ENCODE measurements at places on chromosomes 2 and 18.
A peak's percentile ranks its signal among the peaks of the same experiment; 100 is the strongest.

GRCh38 chr2:240277073-240277806 is 136.8 kb upstream of the OTOS start:
- DNase-seq: no peak

- no peak for DNase-seq
Observed at GRCh38 chr2:229675569-229675968, 38.8 kb downstream of the DNER start.

- DNase-seq: no peak
Observed at GRCh38 chr2:71938659-71939587, 208.7 kb downstream of the CYP26B1 start.

DNA sequence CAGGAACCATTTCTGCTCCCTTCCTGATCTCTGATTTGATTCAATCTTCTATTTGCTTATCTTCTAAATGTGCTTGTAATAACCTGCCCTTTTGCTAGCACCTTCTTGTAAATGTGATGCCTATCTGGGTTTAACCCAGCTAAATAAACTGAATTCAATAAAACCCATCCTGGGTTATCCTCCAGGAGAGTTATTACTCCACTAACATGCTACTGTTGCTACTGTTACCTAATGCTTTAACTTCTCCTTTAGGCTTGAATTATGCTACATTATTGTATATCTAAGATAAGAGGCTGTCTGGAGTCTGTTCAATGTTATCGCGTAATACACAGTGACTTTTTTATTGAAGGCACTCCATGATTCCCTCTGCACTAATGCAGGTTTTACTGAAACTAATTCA is 206.5 kb upstream of the CTAGE1 start:
- no peak for DNase-seq

DNA sequence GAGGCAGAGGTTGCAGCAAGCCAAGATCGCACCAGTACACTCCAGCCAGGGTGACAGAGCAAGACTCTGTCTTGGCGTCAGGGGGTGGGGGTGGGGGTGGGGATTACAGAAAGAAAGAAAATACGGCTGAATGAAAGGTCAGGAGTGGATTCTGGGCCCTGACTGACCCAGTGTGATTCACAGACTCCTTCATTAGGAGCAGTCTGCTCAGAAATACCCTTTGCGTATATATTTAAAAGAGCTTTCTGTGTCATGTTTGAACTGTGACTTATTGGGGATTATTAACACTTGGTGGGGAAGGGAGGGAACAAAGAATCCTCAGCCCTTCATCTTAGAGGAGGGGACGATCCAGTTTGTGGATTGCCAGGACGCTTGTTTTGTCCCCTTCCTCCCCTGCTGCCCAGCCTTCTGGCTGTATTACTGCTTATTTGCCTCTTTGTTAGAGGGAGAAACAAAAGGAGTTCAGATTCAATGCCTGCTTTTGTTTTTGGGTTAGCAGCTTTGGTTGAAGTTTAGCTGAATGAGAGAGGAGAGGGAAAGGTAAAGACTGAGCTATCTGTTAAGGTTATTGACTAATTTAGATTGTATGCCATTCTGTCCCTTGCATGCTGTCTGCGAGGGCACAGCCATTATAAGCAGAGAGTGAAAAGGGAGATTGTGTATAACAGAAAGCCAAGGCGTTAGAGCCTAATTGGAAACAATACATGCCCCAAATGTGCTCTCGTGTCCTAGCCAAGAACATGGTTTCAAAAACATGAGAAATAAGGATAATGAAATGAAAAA is 118.3 kb downstream of the FMNL2 start:
- DNase-seq: no peak

DNA sequence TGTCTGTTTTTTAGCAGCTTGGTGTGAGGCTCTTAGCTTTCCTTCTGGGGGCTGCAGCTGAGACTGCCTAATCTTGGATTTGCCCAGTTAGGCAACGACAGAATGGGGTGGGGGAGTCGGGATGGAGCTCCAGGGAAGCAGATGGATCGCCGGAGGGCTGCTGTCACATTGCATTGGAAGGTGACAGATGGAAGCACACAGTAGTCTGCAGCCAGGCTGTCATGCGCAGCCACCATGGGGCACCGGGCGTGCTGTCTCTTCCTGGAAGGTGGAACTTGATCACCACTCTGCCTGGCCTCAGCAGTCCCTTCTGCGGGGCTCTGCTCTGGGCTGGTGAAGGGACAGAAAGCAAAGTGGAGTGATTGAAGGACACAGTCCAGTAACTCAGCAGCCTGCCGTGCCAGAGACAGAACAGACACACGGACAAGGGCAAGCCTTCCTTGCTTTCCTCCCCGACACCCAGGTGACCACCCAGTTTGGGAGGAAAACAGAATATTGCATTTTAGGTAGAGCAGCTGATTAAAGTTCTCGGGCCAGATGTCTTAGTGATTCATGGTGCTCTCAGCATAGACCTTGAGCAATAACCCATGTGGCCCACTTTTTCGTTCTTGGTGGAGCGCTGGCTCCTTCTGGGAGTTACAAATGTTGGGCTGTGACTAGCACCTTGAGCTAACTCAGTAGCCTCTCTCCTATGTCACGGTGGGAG is 40.9 kb downstream of the RNF144A start:
- DNase-seq: no peak

GRCh38 chr2:135947483-135947882 is 37.9 kb downstream of the DARS1 start:
- no peak for DNase-seq

GRCh38 chr18:71250191-71250590 is 961.3 kb downstream of the SOCS6 start:
- DNase-seq: no peak

GRCh38 chr18:37395138-37395537 is 170.5 kb downstream of the CELF4 start:
- DNase-seq: no peak

DNA sequence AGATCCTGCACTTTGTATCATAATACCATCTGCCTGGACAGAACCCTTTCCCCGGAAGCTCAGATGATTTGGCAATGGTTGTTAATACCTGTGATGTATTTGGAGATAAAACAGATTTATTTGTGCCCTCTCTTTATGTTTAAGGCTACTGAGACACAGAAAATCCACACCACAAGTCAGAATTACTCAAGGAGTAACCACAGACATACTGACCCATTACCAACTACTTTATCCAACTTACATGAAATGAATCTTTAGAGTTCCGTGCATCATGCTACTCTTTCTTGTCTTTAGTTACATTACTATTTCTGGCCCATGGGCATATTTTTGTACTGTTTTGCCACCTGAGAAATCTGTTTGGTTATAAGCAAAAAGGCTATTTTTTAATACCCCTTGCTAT is 384.0 kb downstream of the STK39 start:
- no peak for DNase-seq

DNA sequence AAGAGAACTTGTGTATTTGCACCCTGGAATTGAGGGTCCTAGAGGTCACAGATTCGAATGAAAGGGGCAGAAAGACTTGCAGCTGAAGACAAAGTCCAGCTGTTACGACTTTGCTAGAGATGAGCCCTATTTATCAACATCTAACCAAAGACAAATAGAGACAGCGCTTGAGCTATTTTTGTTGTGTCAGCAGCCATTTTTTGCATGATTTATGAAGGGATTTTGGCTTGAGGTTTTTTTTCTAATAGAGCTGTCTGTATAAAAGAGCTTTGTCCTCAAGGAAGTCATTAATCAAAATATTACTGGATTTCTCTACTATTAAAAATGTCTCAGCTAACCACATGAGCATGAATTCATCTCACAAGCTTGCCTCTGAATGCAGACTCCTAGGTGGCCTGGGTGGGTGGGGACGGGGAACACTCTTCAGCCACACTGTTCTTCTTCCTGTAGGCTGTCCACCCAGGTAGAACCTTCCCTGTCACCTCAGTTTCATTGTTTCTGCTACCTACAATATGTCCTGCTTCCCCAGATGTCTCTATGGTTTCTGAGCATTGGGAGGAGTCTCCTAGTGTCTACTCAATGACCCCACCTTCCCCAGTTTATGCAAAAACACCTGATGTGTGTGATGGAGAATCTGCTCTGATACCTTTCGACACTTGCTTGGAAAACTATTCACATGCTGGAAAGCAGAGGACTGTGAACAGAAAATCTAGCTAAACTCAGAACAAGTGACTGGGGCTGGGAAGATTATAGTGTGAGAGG is 7.2 kb upstream of the CD226 start:
- no peak for DNase-seq

- no peak for DNase-seq
Observed at GRCh38 chr18:58779529-58779928, 85.1 kb upstream of the ZNF532 start.

GRCh38 chr2:180196419-180196977 is 189.4 kb upstream of the CWC22 start:
- no peak for DNase-seq

GRCh38 chr2:73640946-73641766 is 1.1 kb downstream of the NAT8 start:
- DNase-seq: no peak

- peak; percentile 84 for DNase-seq
Observed at GRCh38 chr2:106582148-106583143, 95.3 kb downstream of the CD8B2 start.

DNA sequence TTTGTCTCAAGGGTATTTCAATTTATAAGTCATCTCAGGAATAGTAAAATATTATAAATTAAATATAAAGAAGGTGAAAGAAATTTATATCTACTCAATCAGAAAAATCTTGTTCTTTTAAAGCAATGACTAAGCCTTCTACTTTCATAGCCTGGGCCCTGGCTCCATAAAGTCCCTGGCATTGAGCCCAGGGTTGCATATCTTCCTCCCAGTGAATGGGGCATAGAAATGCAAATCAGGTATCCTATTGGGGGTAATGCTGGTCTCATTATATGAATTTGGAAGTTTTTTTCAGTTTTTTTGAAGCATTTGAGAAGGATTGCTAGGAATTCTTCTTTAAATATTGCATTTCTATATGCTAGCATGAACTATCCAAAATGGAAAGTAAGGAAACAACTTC is 73.9 kb upstream of the MC2R start:
- DNase-seq: no peak

- DNase-seq: no peak
Observed at GRCh38 chr2:102129951-102130646, 12.4 kb upstream of the IL1R1 start.

DNA sequence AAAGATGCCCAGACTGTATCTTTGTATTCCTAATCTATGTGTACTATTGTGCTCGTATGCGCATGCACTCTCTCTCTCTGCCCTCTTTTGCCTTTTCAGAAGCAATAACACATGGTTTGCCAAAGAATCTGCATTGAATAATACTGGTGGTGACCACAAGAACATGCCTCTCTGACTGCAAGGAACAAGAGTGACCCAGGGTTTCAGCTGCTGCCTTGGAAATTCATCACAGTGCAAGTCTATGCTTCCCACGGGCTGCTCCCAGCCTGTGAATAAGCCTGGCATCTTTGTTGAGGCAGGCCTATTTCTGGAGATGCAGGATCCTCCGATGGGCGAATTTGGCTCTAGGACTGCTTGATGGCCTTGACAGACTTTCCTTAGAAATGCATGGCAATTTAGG is 689.4 kb upstream of the FANCL start:
- no peak for DNase-seq

DNA sequence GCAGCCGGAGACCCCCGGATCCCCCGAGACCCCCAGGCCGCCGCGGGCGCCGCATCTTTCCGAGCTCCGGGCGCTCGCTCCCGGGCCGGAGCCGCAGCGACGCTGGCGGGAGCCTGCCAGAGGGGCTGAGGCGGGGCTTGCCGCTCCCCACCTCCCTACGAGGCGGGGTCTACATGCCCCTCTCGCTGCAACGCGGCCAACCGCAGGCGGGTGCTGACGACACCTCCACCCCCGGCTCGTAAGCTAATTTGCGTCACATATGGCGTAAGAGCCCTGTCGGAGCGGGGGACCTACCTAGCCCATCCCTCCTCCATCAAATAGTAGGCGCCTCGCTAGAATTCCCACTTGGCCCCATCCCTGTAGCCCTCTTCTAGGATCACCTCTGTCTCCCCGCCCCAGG is at the start of gene PTPRN:
Gene PTPRN (minus strand): TSS at position 124 of the 400 bp plus-strand sequence. CDS start 69 bp downstream, at position 55.
- no peak for DNase-seq

DNA sequence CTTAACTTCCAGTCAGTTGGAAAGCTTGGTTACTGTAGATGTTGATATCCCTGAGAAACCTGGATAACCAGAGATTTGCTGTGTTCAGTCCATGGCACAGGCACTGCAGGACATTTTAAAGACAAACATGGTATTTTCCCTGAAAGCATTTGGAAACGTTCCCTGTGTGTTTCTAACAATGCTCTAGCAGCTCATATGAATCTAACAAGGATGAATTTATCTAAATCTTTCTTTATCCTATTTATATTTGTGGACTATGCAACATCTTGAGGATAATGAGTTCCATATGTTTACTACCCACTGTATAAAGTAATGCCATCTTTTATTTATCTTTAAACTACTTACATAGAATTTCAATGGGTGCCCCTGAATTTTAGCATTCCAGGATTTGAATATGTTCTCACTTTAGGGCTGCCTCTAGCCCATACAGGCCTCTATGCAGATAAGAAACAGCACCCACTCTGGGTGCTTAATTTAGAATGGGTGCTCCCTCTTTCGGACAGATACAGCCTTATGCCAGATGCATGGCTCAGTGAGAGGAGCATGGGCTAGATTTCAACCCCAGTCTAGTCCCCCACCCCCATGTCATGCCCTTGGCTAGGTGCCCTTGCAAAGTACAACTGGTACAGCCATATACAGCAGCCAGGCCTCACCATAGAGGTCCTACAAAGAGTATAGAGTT is 50.6 kb upstream of the NEMP2 start:
- no peak for DNase-seq

DNA sequence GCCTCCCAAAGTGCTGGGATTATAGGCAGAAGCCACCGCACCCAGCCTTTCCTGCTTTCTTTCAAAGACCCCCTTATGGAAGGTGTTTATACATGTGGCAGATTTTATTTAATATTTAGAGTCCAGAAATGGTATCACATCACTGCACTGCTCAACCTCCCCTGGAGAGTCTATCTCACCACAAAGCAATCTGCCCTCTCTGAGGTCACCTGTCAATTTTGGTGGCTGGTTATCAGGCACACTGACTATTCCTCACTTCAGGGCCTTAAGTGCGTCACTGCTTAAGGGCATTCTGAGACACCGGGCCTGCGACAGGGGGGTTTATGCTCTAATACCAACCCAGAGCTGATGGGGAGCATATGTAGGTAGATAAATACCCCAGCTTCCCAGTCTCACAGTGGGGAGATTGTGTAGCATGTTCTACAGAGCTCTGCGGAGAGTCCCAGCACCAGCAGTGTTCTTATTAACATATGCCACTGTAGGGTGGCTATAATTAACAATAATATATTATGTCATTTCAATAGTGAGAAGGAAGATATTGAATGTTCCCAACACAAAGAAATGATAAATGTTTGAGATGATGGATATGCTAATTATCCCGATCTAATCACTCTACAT is 42.7 kb upstream of the ZDBF2 start:
- DNase-seq: no peak

DNA sequence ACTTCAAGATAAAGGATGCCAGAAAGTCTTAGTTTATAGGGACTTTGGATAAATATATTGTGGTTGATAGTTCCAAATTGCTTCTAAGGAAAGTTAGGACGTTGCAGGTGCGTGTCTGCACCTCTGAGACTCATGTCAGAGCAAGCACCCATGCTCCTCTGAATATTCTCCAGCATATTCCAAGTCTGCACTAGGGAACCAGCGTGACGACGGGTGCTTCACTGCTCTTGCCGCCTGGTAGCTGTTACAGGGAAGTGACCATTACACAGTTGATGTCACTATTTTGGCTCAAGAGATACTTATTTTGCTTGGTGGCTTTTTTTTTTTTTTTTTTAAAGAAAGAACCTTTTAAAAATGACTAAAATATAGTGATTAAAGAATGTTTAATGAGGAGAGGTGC is 35.6 kb downstream of the GATA6 start:
- no peak for DNase-seq

GRCh38 chr2:10329880-10330699 is 27.4 kb downstream of the HPCAL1 start:
- DNase-seq: peak; percentile 48

GRCh38 chr2:239376351-239376750 is 24.5 kb downstream of the HDAC4 start:
- no peak for DNase-seq

Measured in HTR-8/SVneo (cell line).